ENCODE measurements at places on chromosomes 2 and 18. TPM values are rescaled to one million over a fixed set of nuclear protein-coding genes. Genes with fewer than 3 reads are reported as not detected.

GRCh38 chr18:37276111-37276890, 289.3 kb downstream of the CELF4 start:
- DNase-seq: no peak

DNA sequence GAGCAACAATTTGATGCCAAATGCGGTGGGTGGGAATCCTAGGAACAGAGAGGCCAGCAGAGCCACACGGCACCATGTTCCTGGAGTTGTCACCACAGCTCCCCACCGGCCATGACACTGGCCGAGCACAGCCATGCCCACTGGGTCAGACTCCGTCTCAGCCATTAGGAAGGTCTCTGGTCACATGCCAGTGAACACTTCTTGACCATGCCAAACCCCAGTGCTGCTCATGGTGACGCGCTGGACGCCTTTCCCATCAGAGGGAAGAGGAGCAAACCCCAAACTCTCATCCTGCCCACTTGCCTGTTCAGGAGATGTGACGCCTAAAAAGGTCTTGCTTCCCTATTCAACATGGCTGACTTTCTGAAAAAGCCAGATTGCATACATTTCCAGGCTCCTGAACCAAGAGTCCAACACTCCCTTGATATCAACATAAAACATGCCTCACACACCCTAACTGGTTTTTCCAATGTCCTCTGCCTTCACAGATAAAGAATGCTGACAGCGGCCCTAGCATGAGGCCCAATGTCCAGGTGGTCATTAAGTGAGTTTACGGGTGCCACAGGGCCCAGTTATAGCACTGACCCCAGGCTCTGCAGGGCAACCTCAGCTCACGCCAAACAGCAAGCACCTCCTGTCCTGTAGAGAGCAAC, 31.9 kb downstream of the TFCP2L1 start:
- peak; percentile 1 for DNase-seq

- no peak for DNase-seq
Observed at GRCh38 chr2:65070856-65071255, 14.6 kb downstream of the CEP68 start.

- DNase-seq: no peak
Observed at GRCh38 chr2:145036421-145037011, 516.6 kb upstream of the ZEB2 start.

The LONRF2 gene
- total RNA-seq: 32.0 TPM

GRCh38 chr2:8546612-8547283, 135.1 kb upstream of the ID2 start:
- no peak for DNase-seq

All from thyroid gland (tissue), 4 donors.